ENCODE measurements at places on chromosomes 1 and 21.

GRCh38 chr1:109306832-109307273 lies at the start of gene MYBPHL:
Gene MYBPHL, minus strand, starts transcription at chr1:109307011. Its CDS starts 20 bp downstream, at chr1:109306991.
- no peak for DNase-seq

DNA sequence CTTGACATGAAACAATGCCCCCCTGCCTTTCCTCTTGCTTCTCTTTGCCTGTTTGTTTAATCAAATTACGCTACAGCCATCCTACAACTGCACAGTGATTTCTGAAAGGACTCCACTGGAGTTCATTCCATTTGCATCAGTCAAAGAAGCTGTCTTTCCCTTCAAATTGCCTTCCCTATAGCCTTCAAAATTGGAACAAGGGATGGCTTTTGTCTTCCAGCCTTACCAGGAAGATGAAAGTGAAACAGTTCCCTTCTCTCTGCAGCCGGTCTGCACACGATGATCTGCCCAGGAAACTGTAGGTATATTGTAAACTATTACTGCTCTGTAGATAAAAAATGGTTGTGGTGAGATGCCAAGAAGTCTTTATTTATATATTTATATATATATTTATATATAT lies 65.6 kb upstream of the ETS2 start:
- DNase-seq, result no peak

DNA sequence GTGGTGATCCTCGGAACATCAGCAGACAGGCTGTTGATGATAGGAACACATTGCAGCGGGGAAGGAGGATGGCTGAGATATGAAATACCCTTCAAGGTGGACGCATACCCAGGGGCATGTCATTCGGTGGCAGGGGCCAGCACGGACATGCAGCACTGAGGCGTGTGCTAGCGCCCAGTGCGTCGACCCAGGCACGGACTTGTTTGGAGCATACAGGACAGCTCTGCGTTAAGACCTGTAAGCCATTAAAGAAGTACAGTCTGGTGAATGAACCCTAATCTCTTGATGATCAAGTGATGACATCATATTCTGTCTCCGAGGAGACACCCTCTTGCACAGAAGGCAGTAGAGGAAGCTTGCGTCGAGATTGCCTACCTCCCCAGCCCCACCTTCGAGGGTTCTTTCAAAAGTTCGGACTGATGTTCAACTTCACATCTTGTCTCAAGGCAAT lies 63.6 kb upstream of the KIF26B start:
- no peak for DNase-seq

- DNase-seq, result no peak
These were observed 72.8 kb upstream of the EFHD2 start for GRCh38 chr1:15336866-15337265.

GRCh38 chr1:201773764-201774163 lies 55.2 kb upstream of the IPO9 start:
- no peak for DNase-seq

- DNase-seq, result no peak
These were observed 36.7 kb upstream of the RASAL2 start for GRCh38 chr1:178057141-178057765.

DNA sequence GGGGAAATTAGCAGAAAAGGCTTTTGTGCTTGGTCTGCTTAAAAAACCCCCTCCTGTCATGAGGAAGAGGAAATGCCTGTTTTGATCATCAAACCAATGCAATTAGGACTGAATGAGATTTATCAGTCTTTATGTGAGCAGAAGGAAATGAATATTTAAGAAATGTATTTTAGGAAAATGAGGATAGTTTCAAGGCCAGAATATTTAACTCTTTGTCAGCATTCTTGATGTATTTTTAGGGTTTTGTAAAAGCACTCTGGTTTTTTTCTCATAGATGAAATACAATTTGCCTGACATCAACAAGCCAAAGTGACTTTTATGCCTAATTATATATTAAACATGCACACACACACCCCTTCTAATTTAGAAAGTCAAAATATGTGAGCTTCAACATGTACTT lies 213.8 kb downstream of the GRIK1 start:
- DNase-seq, result no peak

Measured in omental fat pad (tissue), 4 donors.